HepG2 (cell line): ENCODE measurements at places on chromosomes 6 and 20. TPM values are rescaled to one million over a fixed set of nuclear protein-coding genes. Genes with fewer than 3 reads are reported as not detected.

Gene MUC21
- total RNA-seq, result not detected in 2 replicates

Gene SLC52A3
- not detected in 2 replicates for total RNA-seq

Gene MRPS26
- total RNA-seq, result 187 and 201 TPM in 2 replicates

Gene TOMM6
- 321 and 480 TPM in 2 replicates for total RNA-seq

Gene TFAP2B
- not detected in 2 replicates for total RNA-seq

Gene DDX43
- total RNA-seq, result not detected in 2 replicates

Gene STMND1
- total RNA-seq, result not detected in 2 replicates

Gene KCNQ5
- total RNA-seq, result not detected in 2 replicates

Gene TAGAP
- not detected in 2 replicates for total RNA-seq

Gene EDN1
- 0.15 and 0.21 TPM in 2 replicates for total RNA-seq

Gene CNPY3
- total RNA-seq, result 31.4 and 60.2 TPM in 2 replicates

Gene CST2
- not detected in 2 replicates for total RNA-seq

Gene CLVS2
- not detected in 2 replicates for total RNA-seq

Gene MEI4
- total RNA-seq, result not detected in 2 replicates

Gene C4A
- 73.0 and 165 TPM in 2 replicates for total RNA-seq

Gene MRAP2
- total RNA-seq, result 3.5 and 3.8 TPM in 2 replicates

Gene OOEP
- not detected in 2 replicates for total RNA-seq

Gene NEU1
- 139 and 297 TPM in 2 replicates for total RNA-seq

Gene TP53INP2
- total RNA-seq, result 5.2 and 10.1 TPM in 2 replicates

Gene TP53TG5
- total RNA-seq, result not detected in 2 replicates

Gene HLA-DPB1
- total RNA-seq, result not detected in 2 replicates

Gene SUMO4
- total RNA-seq, result 0.38 and 1.2 TPM in 2 replicates

Gene AKAP12
- total RNA-seq, result 10.6 and 14.9 TPM in 2 replicates

Gene GGTLC1
- total RNA-seq, result not detected in 2 replicates

Gene PET117
- total RNA-seq, result 48.2 and 52.3 TPM in 2 replicates

Gene RFX6
- not detected in 2 replicates for total RNA-seq

Gene JARID2
- 10.0 and 10.3 TPM in 2 replicates for total RNA-seq

Gene SAPCD1
- total RNA-seq, result 0.56 and 2.5 TPM in 2 replicates

Gene DLL1
- not detected in 2 replicates for total RNA-seq

Gene HFE
- 1.9 and 3.7 TPM in 2 replicates for total RNA-seq

Gene SLC22A3
- total RNA-seq, result 20.1 and 31.5 TPM in 2 replicates

Gene KIAA1755
- 0.04 and 0.07 TPM in 2 replicates for total RNA-seq

Gene ASF1A
- 49.9 and 85.2 TPM in 2 replicates for total RNA-seq

Gene GJA10
- not detected in 2 replicates for total RNA-seq

Gene BTN3A1
- 8.1 and 13.3 TPM in 2 replicates for total RNA-seq

Gene CUL7
- total RNA-seq, result 30.7 and 32.0 TPM in 2 replicates

Gene SPTLC3
- total RNA-seq, result 83.7 and 95.6 TPM in 2 replicates

Gene ZSCAN26
- 15.6 and 18.5 TPM in 2 replicates for total RNA-seq

Gene SMIM8
- 10.0 and 12.2 TPM in 2 replicates for total RNA-seq

Gene CLIC5
- not detected in 2 replicates for total RNA-seq

Gene NRN1
- total RNA-seq, result not detected in 2 replicates

Gene COL11A2
- total RNA-seq, result 0.29 and 0.55 TPM in 2 replicates

Gene PAK5
- not detected in 2 replicates for total RNA-seq

Gene BMP2
- 0.02 TPM in 1 of 2 replicates, not detected in the other for total RNA-seq

Gene CDH22
- not detected in 2 replicates for total RNA-seq

Gene SPO11
- not detected in 2 replicates for total RNA-seq

Gene FAM209B
- 0.24 and 0.32 TPM in 2 replicates for total RNA-seq

Gene BANF2
- 0.35 TPM in 1 of 2 replicates, not detected in the other for total RNA-seq

Gene HRH3
- total RNA-seq, result 0.10 and 0.18 TPM in 2 replicates

Gene UNC5CL
- total RNA-seq, result 0.87 and 2.4 TPM in 2 replicates

Gene DCBLD1
- 26.0 and 41.5 TPM in 2 replicates for total RNA-seq

Gene NMBR
- not detected in 2 replicates for total RNA-seq

Gene POU5F1
- total RNA-seq, result 1.2 and 2.5 TPM in 2 replicates

Gene EEF1A2
- total RNA-seq, result 0.36 and 0.44 TPM in 2 replicates

Gene PTGIS
- total RNA-seq, result not detected in 2 replicates
